Activated CD8-positive, alpha-beta memory T cell treated with anti-CD3 and anti-CD28 coated beads for 1 hour (primary cell): ENCODE measurements at places on chromosomes 12 and 14.

GRCh38 chr14:89352976-89353765 is 63.9 kb downstream of the FOXN3 start:
- no peak for DNase-seq

GRCh38 chr12:53618275-53618674 is 7.9 kb downstream of the ATF7 start:
- DNase-seq: no peak

GRCh38 chr12:112868459-112869041 is 38.2 kb upstream of the OAS1 start:
- DNase-seq: no peak

GRCh38 chr14:80609055-80609454 is 332.5 kb downstream of the CEP128 start:
- no peak for DNase-seq

DNA sequence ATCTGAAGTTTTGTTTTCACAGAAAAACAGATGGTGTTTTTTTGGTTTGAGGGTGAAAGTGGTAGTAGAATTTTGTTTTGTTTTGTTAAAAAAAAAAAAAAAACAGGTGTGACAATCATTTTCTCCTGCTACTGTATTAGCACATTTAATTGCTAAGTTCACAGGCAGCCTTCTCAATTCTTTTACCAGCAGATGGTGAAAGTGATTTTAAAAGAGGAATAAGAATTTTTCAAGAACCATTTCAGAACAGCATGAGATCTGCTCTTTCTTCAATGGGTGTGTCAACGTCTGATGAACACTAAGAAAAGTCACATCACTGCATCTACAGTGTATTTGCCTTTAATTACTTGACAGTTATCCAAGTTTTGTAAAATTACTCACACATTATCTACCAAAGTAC is 303.7 kb upstream of the USP15 start:
- no peak for DNase-seq

DNA sequence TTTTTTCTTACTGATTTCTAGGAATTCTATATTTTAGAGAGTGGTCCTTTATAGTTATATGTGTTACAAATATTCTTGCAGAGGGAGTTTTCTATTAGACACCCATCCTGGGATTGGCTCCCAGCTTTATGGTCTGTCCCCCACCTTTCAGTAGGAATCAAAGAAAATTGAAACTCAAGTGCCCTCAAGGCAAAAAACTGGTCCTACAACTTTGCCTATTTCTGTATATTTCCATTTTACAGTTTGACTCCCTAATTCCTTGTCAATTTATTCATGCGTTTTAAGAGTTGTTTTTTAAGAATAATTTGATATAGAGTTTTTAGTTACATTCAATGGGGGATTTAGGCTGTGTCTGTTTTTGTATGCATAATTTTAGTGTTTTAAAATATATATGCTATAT is 208.9 kb downstream of the SYNE2 start:
- no peak for DNase-seq

DNA sequence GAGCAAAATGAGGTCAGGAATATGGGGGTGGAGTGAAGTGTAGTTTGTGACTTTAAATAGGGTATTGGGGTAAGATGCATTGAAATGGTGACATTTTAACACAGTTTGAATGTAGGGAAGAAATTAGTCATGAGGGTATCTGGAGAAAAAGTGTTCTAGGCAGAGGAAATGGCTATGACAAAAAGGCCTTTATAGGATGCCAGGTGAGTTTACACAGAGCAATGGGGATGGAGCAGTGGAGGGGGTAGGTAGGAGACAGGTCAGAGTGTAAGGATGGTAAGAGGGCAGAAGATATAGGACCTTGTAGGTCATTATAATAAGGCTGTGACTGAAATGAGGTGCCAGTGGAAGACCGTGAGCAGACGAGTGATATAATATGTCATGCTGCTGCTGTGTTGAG is 30.4 kb downstream of the HEATR5A start:
- no peak for DNase-seq

DNA sequence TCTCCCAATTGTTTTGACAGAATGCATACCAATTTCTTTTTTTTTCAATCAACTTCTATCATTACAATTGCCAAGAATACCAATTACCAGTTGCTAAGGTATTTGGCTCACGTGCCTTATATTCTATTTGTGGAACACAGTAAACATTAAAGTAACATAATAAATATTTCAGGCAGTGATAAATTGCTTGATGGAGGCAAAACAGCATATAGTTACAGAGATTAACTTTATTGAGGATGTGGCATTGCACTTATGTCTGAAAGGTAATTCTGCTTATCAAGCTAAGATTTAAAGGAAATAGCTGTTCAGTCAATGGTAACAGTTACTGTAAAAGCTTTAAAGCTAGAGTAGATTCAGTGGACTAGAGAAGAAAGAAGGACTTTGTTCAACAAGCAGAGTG is 1107.8 kb downstream of the FSCB start:
- DNase-seq: no peak

- no peak for DNase-seq
Measured at GRCh38 chr12:116366456-116366776, 88.9 kb upstream of the MED13L start.

DNA sequence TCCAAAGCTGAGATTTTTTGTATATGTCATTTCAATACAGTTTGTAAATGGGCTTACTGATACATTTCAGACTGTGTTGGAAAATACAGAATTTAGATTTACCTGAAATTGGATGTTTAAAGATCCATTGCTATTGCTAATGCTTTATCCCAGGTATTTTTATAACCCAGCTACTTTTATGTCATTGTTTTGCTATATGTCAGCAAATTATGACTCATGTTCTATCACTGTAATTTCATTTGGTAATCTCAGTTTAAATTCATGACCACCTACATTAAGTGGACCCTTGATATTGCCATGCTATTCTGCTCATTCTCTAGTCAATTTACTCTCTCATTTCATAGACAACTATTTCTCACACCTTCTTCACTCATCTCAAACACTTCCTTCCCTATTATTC is 281.2 kb downstream of the IPO8 start:
- no peak for DNase-seq

DNA sequence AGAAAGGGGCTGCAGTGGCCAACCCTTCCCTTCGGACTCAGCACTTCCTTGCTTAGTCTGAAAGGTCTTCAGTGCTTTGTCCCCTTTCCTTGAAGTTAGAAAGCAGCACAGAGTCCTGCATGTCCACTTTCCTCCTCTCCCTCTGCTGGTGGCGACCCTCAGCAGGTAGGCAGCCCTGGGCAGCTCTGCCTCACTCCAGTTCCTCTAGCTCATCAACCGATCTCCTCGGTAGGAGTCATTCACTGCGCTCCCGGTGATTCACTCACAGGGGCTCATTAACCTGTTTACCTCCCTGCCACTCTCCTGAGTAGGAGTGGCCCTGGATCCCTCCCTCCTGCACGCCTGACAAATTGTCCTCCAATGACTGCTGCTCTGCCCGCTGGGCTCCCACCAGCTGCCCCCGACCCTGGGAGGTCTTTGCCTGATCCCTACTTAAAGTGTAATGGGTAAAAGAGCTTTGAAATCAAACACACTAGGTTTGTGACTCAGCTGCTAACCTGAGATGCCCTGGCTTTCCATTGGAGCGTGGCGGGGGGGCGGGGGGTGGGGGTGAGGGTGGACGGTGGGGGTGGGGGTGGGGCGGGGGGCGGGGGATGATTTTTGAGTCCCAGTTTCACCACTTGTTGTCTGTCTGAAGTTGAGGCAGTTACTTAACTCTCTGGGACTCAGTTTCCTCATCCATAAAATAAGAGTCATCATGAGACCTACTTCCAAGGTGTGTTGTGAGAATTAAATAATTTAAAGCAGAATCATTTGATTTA is 4.2 kb downstream of the SCNN1A start:
- DNase-seq: no peak
